Fibroblast of upper back skin (primary cell): ENCODE measurements at places on chromosomes 2 and 18.

- DNase-seq: no peak
Measured at GRCh38 chr2:232076736-232077135, 115.2 kb downstream of the DIS3L2 start.

- DNase-seq: no peak
Measured at GRCh38 chr2:44939106-44940048, 2.1 kb upstream of the SIX3 start.

DNA sequence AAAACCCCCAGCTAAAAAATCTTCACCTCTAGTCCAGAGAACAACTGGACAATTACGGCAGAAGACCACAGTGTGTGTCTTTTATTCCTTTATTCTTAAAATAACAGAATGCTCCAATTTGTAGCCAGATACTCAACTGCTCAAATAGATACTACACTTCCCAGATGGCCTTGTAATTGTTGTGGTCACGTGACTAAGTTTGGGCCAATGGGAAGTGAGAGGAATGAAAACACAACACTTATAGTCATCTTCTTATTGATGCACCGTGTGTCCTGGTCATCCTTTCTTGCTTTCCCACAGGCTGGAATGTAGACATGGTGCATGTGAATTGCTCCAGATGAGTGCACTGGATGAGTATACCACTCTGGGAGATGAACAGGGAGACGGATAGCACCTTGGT, 145.1 kb downstream of the CDC42EP3 start:
- DNase-seq: no peak

- DNase-seq: no peak
Measured at GRCh38 chr2:71611781-71612527, 158.6 kb downstream of the DYSF start.

DNA sequence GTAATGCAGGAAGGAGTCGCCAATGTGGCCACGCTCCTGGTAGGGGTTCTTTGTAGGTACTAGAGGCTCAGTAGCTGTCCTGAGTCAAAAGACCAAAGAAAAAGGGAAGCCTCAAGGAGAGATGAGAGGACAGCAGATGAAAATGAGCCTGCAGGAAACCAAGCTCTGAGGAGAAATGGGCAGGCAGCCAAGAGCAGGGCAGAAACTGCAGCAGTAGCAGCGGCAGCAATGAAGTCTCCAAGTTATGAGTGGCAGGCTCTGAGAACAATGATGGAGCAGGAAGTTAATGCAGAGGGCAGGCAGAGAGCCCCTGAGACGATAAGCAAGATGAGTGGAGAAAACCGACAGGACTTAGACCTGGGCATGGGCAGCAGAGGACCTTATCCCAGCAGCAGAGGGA, 48.2 kb upstream of the TMEM200C start:
- peak; percentile 17 for DNase-seq

DNA sequence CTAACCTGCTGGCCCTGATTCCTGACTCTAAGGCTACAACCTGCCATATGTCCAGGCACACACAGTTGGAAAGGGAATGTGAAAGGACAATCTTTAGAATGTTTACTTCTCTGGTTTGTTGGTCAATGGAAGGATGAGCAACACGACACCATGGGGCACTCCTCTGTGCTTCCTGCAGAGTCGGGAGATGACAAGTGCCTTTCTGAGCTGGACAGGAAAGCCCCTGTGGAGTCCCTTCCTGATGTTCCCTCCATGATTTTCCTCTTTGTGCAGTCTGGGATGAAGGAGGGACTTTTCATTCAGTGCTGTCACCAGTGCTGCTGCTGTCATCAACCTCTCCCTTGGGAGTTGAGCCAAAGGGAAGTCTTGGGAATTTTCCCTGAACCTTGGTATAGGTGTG, 22.6 kb upstream of the SERPINB7 start:
- DNase-seq: no peak

DNA sequence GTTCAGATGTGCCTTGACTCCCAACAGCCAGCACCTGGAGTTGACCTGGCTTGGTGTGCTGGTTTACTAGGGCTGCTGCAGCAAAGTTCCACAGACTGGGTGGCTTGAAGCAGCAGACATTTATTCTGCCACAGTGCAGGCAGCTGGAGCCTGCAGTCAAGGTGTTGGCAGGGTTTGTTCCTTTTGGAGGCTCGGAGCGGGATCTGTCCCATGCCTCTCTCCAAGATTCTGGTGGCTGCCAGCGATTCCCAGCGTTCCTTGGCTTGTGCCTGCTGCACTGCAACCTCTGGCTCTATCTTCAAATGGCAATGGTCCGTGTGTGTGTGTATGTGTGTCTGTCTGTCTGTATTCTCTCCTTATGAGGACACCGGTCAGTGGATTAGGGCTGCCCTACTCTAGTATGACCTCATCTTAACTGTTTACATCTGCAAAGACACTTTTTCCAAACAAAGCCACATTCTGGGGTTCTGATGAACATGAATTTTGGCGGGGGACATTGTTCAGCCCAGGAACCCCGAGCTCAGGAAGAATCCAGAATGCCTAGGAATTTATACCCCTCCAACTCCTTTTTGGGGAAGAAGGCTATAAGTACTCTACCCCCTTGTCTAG, 44.7 kb upstream of the TMEM131 start:
- no peak for DNase-seq

DNA sequence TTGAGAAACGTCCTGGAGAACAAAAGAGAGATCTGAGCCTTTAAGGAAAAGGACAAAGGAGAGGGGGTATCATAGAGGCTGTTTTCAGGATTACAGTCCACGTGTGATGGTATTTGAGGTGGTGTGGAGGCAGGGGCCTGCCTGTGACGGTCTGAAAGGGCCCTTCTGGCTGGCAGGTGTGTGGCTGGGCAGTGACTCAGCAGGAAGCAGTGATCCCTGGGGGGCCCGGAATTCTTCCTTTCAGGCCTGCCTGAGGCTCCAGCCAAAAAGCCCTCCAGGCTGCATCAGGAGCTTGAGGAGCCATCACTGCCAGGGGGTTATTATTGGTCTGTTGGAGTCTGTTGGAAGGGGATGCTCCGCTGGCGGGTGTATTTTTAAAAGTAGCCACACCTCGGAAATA, 97.2 kb upstream of the TMEM18 start:
- DNase-seq: peak; percentile 25
